ENCODE measurements at places on chromosomes 6 and 20.

DNA sequence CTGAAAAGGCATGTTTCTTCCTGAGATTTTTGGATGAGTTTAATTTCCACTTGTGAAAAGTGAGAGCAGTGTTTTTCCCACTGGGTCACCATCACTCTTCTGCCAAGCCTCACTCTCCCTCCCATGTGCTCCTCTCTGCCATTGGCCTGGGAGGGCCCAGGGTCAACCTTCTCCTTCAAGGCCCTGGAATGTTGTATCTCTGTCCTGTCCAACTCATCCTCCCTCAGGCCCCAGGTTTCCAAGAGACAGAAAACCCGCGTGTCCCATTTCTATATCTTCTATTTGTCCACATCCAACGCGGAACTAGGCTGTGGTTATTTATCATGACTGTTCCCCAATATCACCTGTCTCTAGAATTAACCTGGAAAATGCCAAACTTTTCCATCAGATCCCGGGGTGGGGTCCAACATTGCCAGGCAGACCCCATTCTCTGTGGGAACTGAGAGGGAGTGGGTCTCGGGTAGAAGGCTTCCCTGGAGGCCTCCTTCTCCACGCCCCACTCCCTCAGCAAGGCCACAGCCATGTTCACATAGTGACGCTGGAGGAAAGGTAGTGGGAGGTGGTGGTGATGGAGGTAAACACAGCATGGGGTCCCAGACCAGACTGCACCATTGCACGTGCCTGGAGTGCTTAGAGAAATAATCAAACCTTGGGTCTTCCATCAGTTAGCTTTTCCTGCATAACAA lies 173.5 kb downstream of the SCP2D1 start:
- DNase-seq = no peak

GRCh38 chr6:30544666-30545272 lies 11.5 kb downstream of the GNL1 start:
- DNase-seq = peak; percentile 89

- no peak for DNase-seq
Observed at GRCh38 chr6:144728804-144729203, 443.7 kb downstream of the UTRN start.

GRCh38 chr6:43471399-43471798 lies 6.0 kb upstream of the TJAP1 start:
- DNase-seq = no peak

DNA sequence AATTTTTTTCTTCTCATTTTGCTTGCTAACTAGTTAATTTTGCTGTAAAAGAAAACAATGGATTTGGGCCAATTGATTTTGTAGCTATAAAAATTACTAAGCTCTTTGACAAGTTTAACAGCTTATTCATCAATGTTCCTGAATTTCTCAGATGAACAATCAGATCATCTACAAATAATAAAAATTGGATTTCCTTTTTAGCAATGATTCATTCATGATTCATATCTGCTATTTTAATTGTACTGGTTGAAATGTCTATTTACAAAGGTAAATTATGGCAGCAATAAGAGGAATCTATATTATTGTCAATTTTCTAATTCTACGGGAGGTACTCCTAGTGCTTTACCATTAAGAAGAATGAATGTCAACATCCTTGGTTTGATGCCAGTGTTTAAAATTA lies 178.8 kb upstream of the BTBD3 start:
- DNase-seq = peak; percentile 50

DNA sequence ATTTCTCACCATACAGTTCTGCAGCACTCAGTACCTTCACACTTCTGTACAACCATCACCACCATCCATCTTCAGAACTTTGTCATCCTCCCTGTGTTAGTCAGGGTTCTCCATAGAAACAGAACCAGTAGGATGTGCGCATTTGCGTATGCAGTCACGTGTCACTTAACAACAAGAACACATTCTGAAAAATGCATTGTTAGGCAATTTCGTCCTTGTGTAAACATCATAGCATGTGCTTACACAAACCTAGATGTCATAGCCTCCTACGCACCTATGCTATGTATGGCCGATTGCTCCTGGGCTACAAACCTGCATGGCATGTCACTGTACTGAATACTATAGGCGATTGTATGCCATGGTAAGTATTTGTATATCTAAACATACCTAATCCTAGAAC lies 66.2 kb upstream of the PTPRT start:
- DNase-seq = no peak

DNA sequence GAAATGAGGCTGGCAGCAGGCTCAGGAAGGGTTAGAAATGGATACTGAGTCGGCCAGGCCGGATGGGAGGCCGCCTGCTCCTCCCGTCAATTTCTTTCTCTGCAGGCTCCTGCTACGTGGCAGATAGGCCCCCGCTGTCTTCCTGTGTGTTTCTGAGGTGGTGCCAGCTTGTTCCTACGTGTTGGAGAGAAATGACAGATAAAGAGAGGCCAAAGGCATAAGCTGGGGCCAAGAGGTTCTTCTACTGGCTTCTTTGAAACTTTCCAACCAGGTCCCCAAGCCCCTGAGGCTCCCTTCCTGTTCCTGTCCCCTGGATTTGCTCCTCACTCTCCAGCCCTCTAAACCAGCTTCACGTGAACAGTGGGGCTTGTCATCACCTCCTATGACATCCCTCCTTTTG lies 76.8 kb downstream of the TCP11 start:
- DNase-seq = no peak

DNA sequence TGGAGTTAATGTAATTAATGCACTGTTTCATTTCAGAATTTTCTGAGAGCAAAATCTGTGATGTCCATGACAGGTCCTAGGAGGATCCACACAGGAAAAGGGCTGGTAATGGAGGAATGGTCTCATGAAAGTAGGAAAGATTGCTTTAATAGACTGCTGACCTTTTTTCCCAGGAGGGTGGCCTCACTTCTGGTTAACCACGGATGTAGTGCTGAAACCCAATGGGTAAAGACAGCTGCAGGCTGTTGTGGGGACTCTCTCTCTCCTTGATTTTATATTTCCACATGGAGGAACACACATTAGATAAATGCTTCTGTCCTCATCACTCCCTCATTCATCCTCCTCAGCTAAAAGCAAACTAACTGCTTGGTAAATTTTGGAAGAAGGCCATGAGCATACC lies 23.6 kb upstream of the RIPOR2 start:
- DNase-seq = no peak

- DNase-seq = no peak
Observed at GRCh38 chr6:167409694-167410093, 84.8 kb downstream of the TTLL2 start.

DNA sequence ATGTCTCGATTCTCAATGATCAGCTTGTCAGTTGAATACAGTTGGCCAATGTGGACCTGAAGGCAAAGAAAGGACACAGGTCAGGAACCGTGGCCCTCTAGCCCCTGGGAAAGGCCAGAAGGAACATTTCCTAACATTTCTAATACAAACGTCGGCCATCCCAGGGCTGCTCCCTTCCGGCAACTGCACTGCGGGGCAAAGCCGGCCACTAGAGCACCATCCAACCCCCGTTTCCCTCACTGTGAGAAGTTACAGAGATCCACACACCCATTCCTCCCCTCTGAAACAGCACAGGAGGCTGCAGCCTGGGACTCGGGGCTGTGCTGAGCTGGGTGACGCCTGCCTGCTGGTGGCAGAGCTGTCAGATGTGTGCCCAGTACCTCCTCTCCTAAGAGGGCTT lies 24.3 kb downstream of the PPP1R3G start:
- DNase-seq = no peak

GRCh38 chr6:107026965-107027364 lies 1.0 kb upstream of the MTRES1 start:
- DNase-seq = no peak

GRCh38 chr6:46985943-46986342 lies 56.2 kb downstream of the ADGRF1 start:
- DNase-seq = peak; percentile 76

GRCh38 chr6:168581236-168581635 lies 140.3 kb downstream of the SMOC2 start:
- no peak for DNase-seq

- DNase-seq = no peak
Observed at GRCh38 chr20:14450256-14450655, 112.8 kb upstream of the FLRT3 start.

DNA sequence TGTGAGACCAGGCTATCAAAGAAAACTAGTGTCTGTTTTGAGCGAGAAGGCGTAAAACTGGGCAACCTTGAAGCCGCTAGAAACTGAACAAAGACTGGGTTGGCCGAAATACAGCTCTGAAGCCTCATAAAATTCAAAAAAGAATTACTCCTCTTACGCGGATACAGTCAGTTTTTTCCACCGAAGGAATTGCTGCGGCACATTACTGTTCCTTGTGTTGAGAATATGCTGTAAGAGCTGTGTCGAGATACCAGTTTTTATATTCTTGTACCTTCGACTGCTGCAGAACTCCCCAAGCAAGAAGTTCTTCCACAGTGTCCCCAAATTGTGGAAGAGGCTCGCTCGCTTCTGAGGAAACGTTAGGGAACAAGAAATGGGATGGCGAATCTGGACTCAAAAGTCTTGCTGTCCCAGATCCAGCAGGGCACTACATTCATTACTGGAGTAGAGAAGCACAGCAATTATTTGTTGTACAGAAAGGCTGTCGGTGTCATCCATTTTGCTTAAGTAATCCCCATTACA lies 523 bp upstream of the COX7A2 start:
- peak; percentile 33 for DNase-seq

GRCh38 chr6:56660381-56660730 lies 17.7 kb upstream of the DST start:
- DNase-seq = no peak

GRCh38 chr6:165647041-165647440 lies 16.0 kb downstream of the PDE10A start:
- DNase-seq = no peak

DNA sequence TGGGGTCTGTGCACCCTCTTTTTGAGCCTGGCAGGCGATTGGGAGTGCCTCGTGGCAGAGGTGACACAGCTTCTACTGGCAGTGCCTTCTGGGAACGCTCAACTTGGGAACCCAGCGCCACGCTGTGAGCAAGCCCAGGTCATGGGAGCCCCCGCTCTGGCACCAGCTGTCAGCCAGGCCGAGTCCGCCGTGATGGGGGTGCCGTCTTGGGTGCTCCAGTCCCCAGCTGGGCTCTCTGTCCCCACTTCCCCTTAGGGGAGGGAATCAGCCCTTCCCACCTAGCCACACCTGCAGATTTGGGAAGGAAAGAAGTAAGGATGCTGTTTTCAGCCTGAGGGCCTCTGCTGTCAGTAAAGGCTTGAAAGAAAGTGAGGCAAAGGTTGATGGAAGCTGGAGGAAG lies 31.0 kb upstream of the NTSR1 start:
- DNase-seq = no peak

GRCh38 chr6:90983462-90983861 lies 396.6 kb upstream of the MAP3K7 start:
- DNase-seq = no peak

DNA sequence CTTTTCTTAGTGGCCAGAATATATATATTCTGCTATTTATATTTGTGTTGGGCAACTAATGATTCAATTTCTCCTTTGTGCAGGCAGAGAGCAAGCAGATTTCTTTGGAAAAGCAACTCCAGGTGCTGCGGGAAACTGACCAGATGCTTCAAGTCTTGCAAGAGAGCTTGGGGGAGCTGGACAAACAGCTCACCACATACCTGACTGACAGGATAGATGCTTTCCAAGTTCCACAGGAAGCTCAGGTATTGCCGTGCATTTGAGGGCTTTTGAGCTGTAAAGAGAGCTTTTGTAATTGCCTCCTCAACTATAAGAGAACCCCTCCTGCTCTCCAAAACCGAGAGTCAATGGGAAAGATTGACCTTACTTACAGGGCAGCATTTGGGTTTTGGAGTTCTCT lies 203.5 kb downstream of the UTRN start:
- DNase-seq = no peak

DNA sequence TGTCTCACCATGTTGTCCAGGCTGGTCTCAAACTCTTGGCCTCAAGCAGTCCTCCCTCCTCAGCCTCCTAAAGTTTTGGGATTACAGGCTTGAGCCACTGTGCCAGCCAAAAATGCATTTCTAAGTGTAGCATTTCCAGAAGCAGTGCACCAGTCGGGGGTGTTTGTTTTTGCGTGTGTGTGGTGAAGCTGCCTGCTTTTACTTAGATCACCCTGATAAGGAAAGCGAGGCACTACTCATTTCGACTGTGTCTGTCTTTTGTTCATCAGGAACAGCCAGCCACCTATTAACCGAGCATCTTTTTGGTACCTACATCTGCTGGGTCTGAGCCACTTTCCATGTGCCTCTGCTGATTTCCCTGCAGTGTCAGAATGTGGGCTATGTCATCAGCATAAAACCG lies 18.7 kb downstream of the SIRT5 start:
- no peak for DNase-seq

DNA sequence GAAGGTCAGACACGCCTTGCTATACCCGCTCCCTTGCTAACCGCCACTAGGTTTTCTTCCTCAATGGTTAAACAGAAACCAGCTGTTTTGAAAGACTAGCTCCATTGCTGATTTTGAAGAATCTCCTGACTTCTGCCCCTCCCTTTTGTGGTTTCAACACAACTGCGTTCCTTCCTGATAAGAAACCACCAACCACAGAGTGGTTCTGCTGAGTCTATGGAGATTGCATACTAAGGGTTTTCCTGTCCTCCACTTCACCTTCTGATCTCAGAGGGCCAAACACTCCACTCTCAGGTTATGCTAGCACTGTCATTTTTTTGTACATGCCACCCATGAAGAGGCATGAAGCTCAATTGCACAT lies 207.9 kb downstream of the MYLK4 start:
- DNase-seq = peak; percentile 51

GRCh38 chr6:87054143-87054833 lies 40.6 kb downstream of the CGA start:
- no peak for DNase-seq

GRCh38 chr6:166352923-166353322 lies 10.6 kb upstream of the SFT2D1 start:
- DNase-seq = no peak

DNA sequence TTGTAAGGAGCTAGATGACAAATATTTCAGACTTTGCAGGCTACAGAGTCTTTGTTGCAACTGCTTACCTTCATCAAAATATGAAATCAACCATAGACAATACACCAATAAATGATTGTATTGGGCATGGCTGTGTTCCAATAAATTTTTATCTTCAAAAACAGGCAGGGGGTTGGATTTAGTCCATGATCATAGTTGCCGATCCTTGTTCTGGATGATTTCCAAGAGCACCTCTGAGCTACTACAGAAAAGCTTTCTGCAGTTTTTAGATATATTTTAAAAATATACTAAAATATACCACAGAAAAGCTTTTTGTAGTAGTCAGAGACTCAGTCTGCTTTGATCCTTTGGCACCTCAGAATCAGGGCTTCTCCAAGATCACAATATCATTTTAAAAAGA lies 145.0 kb downstream of the HTR1B start:
- no peak for DNase-seq

GRCh38 chr6:145897552-145897951 lies 66.6 kb downstream of the SHPRH start:
- no peak for DNase-seq

GRCh38 chr6:137056121-137056880 lies 11.5 kb upstream of the IL20RA start:
- DNase-seq = peak; percentile 25

GRCh38 chr20:58261660-58262059 lies 33.2 kb upstream of the ANKRD60 start:
- no peak for DNase-seq

GRCh38 chr6:45609141-45609638 lies 231.5 kb upstream of the SUPT3H start:
- DNase-seq = peak; percentile 82

- no peak for DNase-seq
Observed at GRCh38 chr6:14750059-14750661, 495.7 kb upstream of the JARID2 start.

GRCh38 chr6:34226731-34227586 lies 9.7 kb upstream of the HMGA1 start:
- DNase-seq = no peak

GRCh38 chr6:82370788-82371187 lies 7.2 kb downstream of the TPBG start:
- no peak for DNase-seq

All from ELR (cell line).